ENCODE measurements at places on chromosomes 1 and 21.

GRCh38 chr1:157170677-157171515 lies 32.7 kb upstream of the ETV3 start:
- H3K36me3 ChIP-seq = no peaks in the 10 kb centered on the region
- no peaks in the 10 kb centered on the region for H3K4me1 ChIP-seq
- H3K27ac ChIP-seq = no peak overlapping the region

- H3K4me1 ChIP-seq = no peaks in the 10 kb centered on the region
- no peaks in the 10 kb centered on the region for H3K36me3 ChIP-seq
- no peak overlapping the region for H3K27ac ChIP-seq
- no peak for DNase-seq
- H3K4me3 ChIP-seq = no peak overlapping the region
Observed at GRCh38 chr1:154539486-154540483, 18.7 kb downstream of the UBE2Q1 start.

- H3K27ac ChIP-seq = no peak overlapping the region
- no peaks in the 10 kb centered on the region for H3K36me3 ChIP-seq
- no peak overlapping the region for H3K4me3 ChIP-seq
Observed at GRCh38 chr1:191043066-191043465, 565.4 kb upstream of the BRINP3 start.

GRCh38 chr1:82604524-82604923 lies 803.8 kb downstream of the ADGRL2 start:
- no peaks in the 10 kb centered on the region for H3K4me1 ChIP-seq
- H3K36me3 ChIP-seq = no peaks in the 10 kb centered on the region

DNA sequence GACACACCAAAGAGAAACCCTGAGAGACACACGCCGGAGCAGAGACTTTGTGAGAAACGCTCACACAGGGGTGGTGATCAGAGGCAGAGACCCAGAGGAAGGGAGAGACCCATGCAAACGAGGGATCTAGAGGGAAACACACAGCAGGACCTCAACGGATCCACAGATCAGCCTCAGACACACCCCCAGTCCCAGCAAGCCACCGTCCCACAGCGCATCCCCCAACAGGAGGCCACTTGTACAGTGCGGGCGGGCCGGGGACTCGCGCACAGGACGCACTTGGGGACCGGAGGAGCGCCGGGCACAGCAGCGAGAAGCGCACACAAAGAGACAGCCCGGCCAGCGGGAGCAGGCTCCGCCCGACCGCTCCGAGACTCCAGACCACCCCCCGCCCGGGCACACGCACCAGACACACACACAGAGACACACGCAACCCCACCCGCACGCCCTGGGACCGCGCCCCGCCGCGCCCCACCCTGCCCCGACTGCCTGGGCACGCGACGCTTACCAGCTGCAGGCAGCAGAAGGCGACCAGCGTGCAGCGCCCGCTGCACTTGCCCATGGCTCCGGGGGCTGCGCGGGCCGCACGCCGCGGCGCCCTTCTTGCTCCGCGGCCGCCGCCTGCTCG lies 587 bp downstream of the NKAIN1 start:
- peaks cover 14% of the 10 kb centered on the region for H3K27me3 ChIP-seq
- H3K36me3 ChIP-seq = no peaks in the 10 kb centered on the region
- H3K4me1 ChIP-seq = no peaks in the 10 kb centered on the region
- H3K4me3 ChIP-seq = peak overlapping the region; percentile 33
- no peak overlapping the region for H3K27ac ChIP-seq

GRCh38 chr1:31387612-31388011 lies 14.7 kb upstream of the FABP3 start:
- no peak for DNase-seq
- no peaks in the 10 kb centered on the region for H3K4me1 ChIP-seq
- no peak overlapping the region for H3K27ac ChIP-seq
- H3K36me3 ChIP-seq = no peaks in the 10 kb centered on the region
- no peaks in the 10 kb centered on the region for H3K27me3 ChIP-seq

- H3K4me3 ChIP-seq = peak within 1 kb of the TSS; percentile 78
- no peaks in the 10 kb centered on the region for H3K27me3 ChIP-seq
- DNase-seq = no peak
Observed at GRCh38 chr21:33229784-33230544, at the start of gene IFNAR2. IFNAR2 (plus strand) TSS chr21:33229938; CDS start chr21:33241923, 11,985 bp downstream.

- no peaks in the 10 kb centered on the region for H3K36me3 ChIP-seq
- H3K27ac ChIP-seq = no peak overlapping the region
- H3K4me1 ChIP-seq = no peaks in the 10 kb centered on the region
- H3K4me3 ChIP-seq = peak overlapping the region; percentile 16
- no peaks in the 10 kb centered on the region for H3K27me3 ChIP-seq
Observed at GRCh38 chr21:34029743-34030528, 43.4 kb upstream of the MRPS6 start.
